Activated naive CD4-positive, alpha-beta T cell (primary cell): ENCODE measurements at places on chromosomes 7 and 10.

DNA sequence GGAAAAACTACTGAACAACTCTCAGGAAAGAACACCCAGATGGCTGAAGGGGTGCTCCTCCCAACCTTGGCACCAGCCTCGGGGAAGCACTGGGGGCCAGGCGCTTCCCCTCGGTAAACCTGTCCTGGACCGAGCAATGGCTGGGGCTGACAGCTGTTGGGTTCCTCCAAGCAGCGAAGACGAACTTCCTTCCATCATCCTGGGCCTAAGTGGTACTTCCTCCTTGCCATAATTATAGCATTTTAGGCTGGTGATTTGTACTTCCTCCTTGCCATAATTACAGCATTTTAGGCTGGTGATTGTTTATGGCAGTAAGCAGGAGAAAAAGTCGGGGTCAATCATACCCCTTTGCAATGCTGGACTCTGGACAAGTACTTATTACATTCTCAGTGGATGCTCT, 69.3 kb downstream of the MYOF start:
- no peak for DNase-seq

DNA sequence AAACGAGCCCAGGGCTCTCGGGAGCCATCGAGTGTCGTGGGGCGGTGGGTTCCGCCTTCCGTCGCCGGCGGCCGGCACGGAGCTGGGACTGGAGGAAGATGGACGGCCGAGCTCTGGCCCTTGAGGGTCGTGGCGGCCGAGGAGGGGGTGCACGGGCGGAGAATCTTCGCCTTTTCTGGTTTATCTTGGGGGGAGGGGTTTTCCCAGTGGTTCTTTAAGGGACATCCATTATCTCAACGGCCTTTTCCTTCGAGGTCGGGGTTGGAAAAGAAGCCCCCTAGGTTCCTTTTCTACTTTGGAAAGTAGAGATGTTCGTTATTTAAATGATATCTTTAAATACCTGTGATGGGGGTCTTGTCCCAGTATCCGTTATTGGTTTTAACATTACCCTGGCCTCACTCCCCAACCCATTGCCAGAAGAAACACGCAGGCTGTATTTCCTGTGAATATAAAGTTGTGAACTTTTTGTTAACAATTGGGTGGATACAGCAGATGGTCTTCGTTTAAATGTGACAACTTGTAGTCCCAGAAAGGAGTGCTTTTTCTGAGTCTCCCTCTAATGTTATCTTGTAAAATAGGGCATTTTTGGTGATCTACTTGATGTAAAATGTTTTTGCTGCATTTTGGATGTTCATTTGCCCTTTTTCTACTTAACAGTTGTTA, 765 bp downstream of the CCAR1 start:
- DNase-seq, result no peak

DNA sequence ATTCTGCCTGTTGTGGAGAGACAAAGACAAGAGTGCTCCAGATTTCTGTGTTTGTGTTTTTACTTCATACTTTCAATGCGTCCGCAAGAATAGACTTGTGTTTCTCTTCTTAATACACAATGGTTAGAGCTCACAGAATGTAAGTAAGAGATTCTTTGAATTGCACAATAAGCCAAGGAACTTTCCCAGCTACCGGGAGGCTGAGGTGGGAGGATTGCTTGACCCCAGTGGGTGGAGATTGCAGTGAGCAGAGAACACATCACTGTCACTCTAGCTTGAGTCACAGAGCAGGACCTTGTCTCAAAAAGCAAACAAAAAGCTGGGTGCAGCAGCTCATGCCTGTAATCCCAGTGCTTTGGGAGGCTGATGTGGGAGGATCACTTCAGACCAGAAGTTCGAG, 250.7 kb upstream of the MYO3A start:
- DNase-seq, result no peak

- DNase-seq, result peak; percentile 2
Measured at GRCh38 chr7:142557971-142558582, 191.2 kb upstream of the PRSS1 start.

DNA sequence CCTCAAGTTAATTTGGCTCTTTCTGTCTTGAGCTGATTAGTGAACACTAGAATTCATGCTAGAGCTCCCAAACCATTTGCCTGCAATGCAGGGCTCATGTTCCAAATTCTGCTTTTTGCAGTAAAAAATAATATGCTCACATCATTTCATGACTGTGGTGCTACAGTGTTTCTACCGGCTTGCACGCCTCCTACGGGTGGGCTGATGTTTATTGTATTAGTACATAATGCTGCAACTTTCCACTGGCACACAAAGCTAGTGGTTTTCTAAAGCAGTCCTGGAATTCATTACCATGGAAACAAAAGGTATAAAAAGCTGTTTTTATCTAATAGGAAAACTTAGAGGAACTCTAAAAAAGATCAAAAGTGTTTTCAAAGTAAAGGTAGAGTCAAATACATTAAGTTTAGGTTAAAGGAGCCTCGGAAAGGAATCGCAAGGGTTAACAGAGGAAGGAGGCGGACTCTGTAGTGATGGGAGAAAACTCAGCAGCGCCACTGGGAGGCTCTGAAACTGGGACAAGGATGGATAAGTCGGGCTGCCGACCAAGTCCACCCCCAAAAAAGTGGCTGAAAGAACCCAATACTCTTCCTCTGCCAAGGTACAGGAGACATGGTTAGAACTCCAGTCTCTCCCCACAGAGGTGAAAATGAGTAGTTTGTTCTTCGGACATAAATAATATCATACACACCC, 25.9 kb downstream of the GRM8 start:
- DNase-seq, result no peak

DNA sequence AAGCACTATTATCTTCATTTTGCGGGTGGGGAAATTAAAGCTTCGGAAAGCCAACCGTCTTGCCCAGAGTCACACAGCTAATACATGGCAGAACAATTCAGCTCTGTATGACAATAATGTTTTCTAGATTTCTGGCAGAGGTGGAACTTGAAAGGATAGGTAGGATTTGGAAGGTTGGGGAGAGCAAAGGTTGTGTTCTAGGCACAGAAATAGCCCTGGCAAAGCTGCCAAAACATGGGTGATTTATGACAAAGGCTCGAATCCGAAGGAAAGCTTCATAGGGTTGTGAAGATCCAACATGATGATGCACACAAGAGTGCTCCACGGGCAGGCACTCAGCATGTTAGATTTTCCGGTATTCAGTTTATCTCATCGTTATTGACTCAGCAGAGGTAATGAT, 19.2 kb downstream of the PDCD11 start:
- no peak for DNase-seq

- no peak for DNase-seq
Measured at GRCh38 chr7:6350433-6351058, 78.1 kb upstream of the CYTH3 start.

DNA sequence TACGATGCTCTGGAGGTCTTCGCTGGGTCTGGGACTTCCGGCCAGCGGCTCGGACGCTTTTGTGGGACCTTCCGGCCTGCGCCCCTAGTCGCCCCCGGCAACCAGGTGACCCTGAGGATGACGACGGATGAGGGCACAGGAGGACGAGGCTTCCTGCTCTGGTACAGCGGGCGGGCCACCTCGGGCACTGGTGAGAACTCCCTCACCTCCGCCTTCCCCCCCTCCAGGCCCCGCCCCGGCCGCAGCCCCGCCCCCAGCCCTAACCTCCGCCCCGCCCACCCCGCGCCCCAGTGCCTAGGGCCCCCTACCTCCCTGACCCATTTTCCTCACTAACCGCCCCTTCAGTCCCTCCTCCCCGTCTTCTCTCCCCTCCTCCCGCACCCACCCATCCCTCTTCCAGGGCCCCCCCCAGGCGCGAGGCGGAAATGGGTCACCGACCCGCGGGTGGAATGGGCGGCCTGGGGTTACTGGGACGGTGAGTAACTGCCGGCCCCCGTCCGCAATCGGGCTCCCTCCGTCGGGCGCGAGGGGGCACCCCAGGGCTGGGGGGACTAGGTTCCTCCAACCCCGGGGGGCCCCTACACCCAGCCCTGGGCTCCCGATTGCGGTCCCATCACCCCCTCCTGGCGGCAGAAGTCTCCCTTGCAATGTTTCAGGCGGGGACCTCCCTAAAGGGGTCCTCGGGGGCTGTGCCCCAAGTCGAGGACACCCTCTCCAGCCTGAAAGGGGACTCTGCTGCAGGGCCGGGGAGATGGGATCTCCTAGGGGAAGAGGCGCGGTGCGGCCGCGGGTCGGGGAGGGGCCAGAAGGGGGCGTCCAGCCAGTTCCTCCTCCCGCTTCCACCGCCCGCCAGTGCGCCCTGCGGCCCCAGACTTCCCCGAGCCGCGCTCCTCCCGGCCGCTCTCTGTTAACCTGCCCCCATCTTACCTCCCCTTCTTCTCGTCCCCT, 2.1 kb downstream of the PCOLCE start:
- peak; percentile 59 for DNase-seq

GRCh38 chr7:138813945-138814344, 15.9 kb upstream of the ATP6V0A4 start:
- DNase-seq, result no peak

GRCh38 chr7:140314573-140315480, 83.5 kb downstream of the SLC37A3 start:
- DNase-seq, result no peak

GRCh38 chr7:78020136-78020873, 221.7 kb downstream of the PHTF2 start:
- no peak for DNase-seq

DNA sequence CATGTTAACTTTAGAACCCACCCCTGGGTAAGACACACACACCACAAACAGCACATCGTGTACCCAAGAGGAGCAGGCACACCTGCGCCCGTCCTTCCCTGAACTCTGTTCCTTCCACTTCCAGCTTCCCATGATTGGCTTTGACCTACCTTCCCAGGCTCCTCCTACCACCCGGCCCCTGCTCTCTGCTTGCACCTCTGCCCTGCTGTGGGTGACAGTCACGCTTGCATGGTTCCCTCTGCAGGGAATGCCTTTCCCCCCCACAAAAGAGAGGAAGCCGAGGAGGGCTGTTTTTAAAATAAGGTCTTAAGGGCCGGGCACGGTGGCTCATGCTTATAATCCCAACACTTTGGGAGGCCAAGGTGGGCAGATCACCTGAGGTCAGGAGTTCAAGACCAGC, 16.4 kb downstream of the SFXN4 start:
- no peak for DNase-seq

- DNase-seq, result no peak
Measured at GRCh38 chr7:111388912-111389311, 173.4 kb downstream of the IMMP2L start.

- DNase-seq, result no peak
Measured at GRCh38 chr7:142891490-142892082, 6.0 kb upstream of the TRPV6 start.

GRCh38 chr7:100415448-100415847, 13.1 kb downstream of the ZCWPW1 start:
- DNase-seq, result no peak

GRCh38 chr7:35605760-35606159, 89.2 kb downstream of the HERPUD2 start:
- DNase-seq, result no peak

GRCh38 chr7:93119191-93119905, 1.6 kb upstream of the SAMD9 start:
- no peak for DNase-seq

- DNase-seq, result no peak
Measured at GRCh38 chr7:52565974-52566373, 469.5 kb upstream of the POM121L12 start.
